ENCODE measurements at places on chromosomes 3 and 15.

DNA sequence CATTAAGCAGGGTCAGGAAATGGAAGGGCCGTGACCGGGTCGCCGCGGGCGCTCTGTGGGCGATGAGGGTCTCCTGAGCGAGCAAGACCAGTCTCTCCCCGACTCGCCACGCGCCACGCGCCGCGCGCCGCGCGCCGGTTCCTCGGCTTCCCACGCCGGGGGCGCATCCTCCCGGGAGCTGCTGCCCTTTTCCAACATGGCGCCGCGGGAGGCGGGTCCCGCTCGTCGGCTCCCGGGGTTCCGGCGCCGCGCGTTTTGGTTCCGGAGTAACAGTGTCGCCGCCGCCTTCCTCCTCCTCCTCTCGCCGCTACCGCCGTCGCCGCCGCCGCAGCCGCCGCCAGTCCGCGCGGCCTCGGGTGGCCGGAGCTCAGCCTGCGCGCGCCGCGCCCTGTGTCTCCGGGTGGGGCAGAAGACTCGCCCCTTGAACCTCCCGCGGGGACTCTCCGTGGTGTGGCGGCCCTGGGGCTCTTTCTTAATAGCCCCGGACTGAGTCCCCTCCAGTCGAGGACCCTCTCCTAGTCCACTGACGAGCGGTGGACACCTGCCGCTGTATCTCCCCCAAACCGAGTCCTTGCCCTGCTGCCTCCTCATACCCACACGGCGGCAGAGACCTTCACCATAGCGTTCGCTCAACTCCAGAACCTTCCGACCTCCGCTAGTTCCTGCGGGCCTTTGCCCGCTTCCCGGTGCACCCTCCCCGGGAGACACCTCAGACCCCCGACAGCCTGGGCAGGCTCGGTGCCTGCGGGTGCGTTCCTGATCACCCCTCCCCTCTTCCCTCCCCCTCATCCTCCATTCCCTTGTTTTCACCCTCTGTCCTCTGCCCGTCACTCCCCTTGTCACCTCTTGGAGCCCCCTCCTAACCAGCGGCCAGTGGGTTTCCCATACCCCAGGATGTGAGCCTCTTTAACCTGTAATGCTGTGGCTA, at the start of gene MAP2K5:
MAP2K5 (plus strand) TSS at position 284 of the 928 bp plus-strand sequence; CDS start at position 917, 633 bp downstream.
- peak; percentile 80 for DNase-seq

- DNase-seq: peak; percentile 98
Measured at GRCh38 chr15:34122771-34123183, 20.9 kb downstream of the PGBD4 start.

- DNase-seq: no peak
Measured at GRCh38 chr3:197241173-197241572, 57.2 kb downstream of the DLG1 start.

DNA sequence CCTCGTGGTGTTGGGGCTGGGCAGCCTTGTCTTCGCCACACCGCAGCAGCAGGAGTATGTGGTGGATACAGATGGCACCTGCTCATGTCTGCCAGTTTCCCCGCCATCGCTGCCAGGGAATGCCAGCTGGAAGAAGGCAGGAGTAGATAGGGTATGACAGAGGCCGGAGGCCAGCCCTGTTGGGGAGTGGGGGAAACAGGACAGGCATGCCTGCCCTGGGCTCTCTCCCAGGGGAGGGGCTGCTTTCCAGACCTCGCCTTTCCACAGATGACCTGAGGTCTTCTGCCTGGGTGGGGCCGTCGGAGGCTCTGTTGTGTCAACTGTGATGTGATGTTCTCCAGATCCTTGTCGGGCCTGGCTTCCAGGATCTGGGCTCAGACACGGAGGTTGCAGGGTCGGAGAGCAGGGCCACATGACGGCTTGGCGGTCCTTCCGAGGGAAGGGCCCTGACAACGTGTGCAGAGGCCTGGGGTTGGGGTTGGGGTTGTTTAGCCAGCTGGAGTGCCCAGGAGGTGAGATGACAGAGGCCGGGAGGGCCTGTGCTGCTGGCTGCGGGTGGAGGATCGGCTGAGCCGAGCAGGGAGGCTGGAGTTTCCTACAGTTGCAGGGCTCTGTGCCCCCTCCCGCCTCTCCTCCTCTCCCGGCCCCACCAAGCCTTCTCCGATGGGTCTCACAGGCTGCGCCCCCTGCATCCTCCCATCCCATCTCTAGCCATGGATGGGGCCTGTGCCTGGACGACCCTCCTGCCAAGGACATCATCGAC, 102.0 kb downstream of the TBC1D2B start:
- DNase-seq: no peak

GRCh38 chr15:94177112-94177511, 54.2 kb upstream of the MCTP2 start:
- DNase-seq: peak; percentile 9

- peak; percentile 18 for DNase-seq
Measured at GRCh38 chr3:62101488-62101887, 271.9 kb downstream of the FEZF2 start.

DNA sequence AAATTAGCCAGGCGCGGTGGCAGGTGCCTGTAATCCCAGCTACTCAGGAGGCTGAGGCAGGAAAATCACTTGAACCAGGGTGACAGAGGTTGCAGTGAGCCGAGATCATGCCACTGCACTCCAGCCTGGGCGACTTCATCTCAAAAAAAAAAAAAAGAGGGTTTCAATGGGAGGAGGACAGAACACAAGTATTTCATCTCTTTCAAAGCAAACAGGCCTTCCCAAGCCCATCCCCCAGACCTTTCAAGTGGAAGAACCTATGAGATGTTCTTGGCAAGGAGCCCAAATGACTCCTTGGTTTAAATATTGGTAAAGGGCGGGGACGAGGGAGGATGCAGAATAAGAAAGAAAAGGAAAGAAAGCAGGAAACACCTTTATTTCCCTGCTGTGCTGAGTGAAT, 62.2 kb upstream of the MCF2L2 start:
- no peak for DNase-seq

- peak; percentile 63 for DNase-seq
Measured at GRCh38 chr3:136838641-136839555, 20.0 kb downstream of the SLC35G2 start.

DNA sequence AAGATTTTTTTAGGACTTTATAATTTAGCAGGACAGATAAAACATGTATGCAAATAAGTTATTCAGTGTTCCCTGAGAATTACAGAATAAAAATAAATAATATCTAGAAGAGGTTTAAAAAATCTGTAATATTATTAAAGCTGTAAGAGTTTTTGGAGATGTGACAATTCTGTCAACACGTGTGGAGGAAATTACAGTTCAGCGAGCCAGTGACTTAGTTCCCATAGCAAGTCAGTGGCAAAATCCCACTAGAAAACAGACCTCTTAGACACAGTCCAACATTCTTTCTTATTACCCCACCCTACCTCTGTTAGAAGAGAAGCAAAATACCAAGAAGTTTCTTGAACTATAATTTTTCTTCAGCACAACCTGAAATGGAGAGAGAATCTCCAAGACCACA, 16.2 kb upstream of the DENND6A start:
- DNase-seq: no peak

DNA sequence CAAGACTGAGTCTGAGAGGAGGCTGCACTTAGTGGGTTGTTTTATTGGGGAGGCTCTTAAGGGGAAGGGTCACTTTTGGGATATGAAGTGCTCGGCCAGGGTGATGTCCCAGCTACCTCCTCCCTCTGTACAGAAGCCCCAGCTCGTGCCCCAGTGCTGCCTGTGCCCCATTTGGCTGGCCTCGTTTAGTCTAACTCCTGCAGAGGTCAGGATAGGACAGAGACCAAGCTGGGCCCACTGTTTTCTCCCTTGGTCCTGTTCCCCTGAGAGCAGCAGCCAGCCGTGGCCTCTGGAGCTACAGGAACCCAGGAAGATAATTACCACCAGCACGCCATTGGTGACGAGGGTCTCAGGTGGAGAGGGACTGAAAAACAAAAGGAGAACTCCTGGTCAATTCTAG, 18.5 kb downstream of the PLA2G4E start:
- DNase-seq: no peak

GRCh38 chr15:70962084-70962483, 69.5 kb downstream of the LRRC49 start:
- no peak for DNase-seq

- no peak for DNase-seq
Measured at GRCh38 chr15:60347480-60348049, 50.2 kb downstream of the ANXA2 start.

DNA sequence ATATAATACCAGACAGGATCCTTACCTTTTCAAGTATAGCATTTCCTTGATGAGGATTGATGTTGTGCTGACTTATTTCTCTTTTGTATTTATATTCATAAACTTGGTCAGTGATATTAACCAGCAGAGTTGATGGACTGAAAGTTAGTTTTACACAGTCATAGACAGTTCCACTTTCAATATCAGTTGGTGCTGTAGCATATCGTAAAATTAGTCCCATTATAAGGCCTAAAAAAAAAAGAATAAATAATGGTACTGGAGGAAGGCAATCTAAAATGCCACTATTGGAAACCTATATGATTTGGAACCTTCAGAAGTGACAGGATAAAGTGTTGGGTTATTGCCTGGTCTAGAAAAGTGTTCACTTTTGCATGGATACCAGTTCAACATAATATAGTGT, 16.3 kb downstream of the SLC9A9 start:
- no peak for DNase-seq

- no peak for DNase-seq
Measured at GRCh38 chr15:78635346-78635745, 5.7 kb downstream of the CHRNB4 start.

GRCh38 chr3:133476971-133477375, 77.1 kb downstream of the BFSP2 start:
- DNase-seq: no peak

- peak; percentile 22 for DNase-seq
Measured at GRCh38 chr3:3134750-3135448, 8.2 kb downstream of the TRNT1 start.

DNA sequence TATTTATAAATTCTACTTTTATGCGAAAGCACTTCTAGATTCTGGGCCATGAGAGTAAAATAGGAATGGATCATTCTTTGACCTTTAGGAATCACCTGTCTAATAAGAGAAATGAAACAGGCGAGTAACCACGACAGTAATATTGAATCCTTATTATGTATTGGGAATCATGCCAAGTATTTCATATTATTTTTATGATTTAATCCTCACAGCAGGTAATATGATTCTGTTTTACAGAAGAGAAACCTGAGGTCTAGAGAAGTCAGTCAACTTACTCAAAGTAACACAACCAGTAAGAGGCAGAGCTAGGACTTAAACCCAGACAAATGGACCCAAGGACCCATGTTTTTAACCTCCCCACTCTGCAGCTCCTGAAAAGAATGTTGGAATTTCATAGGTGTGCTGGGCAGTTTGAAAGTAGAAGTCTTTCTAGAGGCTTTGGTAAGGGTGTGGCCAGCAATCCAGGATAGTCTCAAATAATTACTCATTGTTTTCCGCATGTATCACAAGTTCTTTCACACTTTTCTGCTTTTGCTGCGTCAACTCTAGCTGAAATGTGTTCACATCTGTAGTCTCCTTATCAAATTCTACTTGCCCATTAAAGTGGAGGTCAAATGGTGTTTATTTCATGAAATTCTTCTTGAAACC, 181.7 kb downstream of the TPRG1 start:
- no peak for DNase-seq

GRCh38 chr15:74844319-74845207, 1.6 kb upstream of the ULK3 start:
- DNase-seq: no peak

DNA sequence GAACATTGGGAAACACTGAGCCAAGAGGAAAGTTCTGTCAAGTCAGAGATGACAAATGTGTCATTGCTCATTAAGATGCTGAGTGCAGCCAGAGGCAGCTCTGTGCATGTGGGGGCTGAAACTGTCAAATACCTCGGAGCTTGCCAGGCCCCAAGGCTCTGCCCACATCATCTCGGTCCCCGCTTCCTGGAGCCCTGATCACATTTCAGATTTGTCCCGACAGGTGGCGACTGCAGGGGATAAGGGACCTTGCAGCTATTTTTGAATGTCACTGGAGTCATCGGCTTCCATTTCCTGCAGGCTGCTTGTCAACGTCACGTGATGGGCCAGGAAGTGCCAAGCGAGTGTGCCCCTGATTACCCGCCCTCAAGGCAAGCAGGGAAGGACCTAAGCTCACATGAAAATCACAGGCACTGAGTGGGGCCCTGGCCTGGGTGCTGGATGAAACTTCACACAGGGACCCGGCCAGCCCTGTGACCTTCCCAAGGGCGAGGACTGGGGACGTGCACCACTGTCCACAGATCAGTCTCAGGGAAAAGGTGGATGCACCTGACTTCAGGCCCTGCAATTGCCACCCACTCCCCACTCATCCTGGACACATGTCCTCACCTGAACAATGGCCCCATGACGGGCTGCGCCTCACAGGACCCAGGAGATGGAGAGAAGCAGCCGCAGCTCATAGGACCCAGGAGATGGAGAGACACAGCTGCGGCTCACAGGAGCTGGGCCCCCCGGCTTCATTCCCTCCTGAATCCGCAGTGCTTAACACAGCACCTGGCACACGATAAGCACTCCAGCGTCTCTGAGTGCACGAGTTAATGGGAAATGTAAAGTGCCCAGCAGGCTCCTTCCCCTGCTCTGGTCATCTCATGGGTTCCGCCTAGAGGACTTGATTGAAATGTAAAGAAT, 73.4 kb downstream of the NUP210 start:
- peak; percentile 36 for DNase-seq

DNA sequence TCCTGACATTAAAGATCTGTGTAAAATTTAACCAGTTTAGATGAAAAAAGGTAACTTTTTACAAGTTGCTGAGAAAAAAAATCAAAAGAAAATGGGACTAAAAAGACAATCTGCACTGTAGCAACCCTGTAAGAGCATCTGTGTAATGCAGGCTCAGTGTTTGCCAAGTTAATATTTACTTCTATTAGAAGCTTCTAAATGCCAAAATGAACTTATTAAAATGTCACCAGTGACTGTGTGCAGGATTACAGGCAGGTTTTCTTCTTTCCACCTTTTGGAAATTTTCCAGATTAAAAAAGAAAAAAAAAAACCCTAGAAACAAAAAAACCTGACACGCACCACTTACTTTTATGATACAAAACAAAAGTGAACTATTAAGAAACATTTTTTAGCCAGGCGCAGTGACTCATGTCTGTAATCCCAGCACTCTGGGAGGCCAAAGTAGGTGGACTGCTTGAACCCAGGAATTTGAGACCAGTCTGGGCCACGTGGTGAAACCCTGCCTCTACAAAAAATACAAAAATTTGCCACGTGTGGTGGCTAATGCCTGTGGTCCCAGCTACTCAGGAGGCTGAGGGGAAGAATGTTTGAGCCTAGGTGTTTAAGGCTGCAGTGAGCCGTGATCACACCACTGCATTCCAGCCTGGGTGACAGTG, 87.2 kb downstream of the TJP1 start:
- peak; percentile 18 for DNase-seq

GRCh38 chr15:25829073-25829472, 34.1 kb downstream of the ATP10A start:
- DNase-seq: peak; percentile 43

- DNase-seq: no peak
Measured at GRCh38 chr3:132034097-132034485, 723 bp downstream of the CPNE4 start.

GRCh38 chr3:196707566-196707965, 4.5 kb downstream of the CEP19 start:
- DNase-seq: no peak

- no peak for DNase-seq
Measured at GRCh38 chr3:179731544-179731943, 78.7 kb downstream of the USP13 start.

GRCh38 chr15:65829130-65829764, 37.2 kb upstream of the DENND4A start:
- DNase-seq: peak; percentile 11
